Caudate nucleus (tissue), 63 donors: ENCODE measurements at places on chromosomes 6 and 20.

DNA sequence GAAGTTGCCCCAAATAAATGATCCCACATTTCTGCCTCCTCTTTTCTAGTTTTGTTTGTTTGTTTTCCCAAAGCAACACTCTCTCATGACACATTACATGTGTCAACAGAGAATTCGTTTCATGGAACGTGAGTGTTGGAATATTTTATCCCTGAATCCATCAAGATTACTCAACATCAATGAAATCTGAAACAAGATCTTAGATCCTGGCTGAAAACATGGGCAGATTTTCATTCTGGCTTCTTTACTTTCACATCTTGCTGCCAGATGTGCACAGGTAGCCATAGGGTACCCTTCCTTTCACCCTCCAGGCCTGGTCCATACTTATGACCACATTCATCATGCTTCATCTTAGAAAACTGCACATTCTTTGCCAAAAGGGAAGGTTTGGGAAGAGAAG is 347.0 kb downstream of the DOK5 start:
- DNase-seq, result no peak

- no peak for DNase-seq
These were observed 160.0 kb downstream of the COL21A1 start for GRCh38 chr6:56087421-56087820.

DNA sequence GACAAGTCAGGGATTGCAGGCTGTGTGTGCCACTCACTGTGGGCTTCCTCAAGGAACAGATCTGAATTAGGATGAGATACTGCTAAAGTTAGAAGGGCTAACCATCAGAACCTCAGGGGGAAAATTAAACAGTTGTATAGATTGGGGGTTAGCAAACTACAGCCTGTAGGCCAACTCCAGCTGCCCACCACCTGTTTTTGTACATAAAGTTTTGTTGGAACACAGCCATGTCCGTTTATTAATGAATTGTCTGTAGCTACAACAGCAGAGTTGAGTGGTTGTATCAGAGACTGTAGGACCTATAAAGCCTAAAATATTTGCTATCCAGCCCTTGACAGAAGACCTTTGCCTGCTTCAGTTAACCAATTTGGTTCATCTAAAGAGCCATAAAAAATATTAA is 127.2 kb upstream of the ECI2 start:
- no peak for DNase-seq

GRCh38 chr6:3117912-3118352 is 579 bp upstream of the BPHL start:
- no peak for DNase-seq
